ENCODE measurements at places on chromosomes 5 and 9.

DNA sequence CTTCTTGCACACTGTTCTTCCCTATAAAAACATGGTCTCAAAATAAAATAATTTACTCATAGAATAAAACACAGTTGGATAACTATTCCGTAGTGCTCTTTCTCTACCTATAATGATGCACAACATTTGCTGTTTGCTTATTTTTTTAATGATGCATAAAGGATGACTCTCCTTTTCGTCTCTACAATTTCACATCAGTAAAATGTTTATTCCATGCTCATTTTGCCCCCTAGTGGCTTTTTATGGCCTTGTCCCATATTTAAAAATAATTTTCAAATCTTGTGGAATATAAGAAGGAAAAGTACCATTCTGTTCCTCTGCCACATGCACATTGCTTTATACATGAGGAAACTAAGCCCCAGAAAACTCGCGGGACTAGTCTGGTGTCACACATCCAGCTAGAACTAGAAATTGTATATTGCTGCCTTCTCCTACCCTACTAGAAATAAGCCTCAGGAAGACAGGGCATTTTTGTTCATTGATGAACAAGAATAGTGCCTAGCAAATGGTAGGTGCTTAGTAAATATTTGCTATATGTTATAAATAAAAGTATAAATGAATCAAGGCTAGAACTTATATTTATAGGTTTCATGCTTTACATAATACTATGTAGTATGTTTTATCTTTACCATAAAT lies 12.7 kb downstream of the KCTD16 start:
- no peak for DNase-seq

GRCh38 chr9:105311306-105311705 lies 66.9 kb downstream of the SLC44A1 start:
- DNase-seq: no peak

- DNase-seq: no peak
Observed at GRCh38 chr5:14748180-14748900, 83.8 kb downstream of the OTULIN start.

GRCh38 chr5:78367318-78367991 lies 7.0 kb downstream of the SCAMP1 start:
- DNase-seq: no peak

- DNase-seq: no peak
Observed at GRCh38 chr5:151052836-151053235, 28.0 kb downstream of the TNIP1 start.

GRCh38 chr9:27292659-27293405 lies 4.1 kb downstream of the EQTN start:
- DNase-seq: peak; percentile 46

GRCh38 chr5:57834829-57835608 lies 352.4 kb upstream of the ACTBL2 start:
- DNase-seq: no peak

GRCh38 chr5:74311961-74312360 lies 328.6 kb downstream of the ENC1 start:
- DNase-seq: no peak

All from HFF-Myc (cell line).